ENCODE measurements at places on chromosomes 12 and 14.

DNA sequence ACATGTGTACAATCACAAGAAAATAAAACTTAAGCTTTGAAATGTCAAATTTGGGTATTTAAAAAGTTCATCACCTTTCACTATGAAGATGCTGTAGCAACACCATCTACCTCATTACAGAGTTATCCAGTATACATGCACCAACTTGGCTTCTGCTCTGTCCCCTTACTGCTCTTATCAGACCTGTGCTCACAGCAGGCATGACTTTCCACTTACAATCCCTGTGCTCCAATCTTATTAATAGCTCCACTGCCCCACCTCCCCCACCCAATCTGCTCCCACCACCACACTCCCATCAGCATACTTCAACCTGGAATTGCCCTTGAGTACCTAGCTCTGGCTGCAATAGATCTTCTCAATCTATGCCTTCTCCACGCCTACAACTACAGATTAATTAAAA lies 13.3 kb downstream of the GALC start:
- DNase-seq: no peak

DNA sequence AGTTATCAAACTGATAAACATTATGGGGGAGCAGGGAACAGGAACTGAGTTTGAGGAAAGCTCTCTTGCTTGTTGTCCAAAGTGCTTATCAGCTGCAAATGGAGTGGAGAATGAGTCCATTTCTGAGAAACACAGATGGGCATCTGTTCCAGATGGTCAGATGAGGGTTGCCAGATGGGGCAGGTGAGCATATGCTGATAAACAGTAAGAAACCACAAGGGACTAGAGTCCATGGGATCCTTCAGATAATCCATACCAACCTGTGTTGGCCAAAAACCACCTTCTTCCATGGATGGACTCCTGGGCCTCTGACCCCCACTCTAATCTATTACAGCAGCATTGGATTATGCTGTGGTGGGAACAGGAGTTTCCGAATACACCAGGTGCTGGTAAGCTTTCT lies 38.3 kb downstream of the GNS start:
- no peak for DNase-seq

- no peak for DNase-seq
Observed at GRCh38 chr12:67590149-67590790, 58.3 kb upstream of the DYRK2 start.

DNA sequence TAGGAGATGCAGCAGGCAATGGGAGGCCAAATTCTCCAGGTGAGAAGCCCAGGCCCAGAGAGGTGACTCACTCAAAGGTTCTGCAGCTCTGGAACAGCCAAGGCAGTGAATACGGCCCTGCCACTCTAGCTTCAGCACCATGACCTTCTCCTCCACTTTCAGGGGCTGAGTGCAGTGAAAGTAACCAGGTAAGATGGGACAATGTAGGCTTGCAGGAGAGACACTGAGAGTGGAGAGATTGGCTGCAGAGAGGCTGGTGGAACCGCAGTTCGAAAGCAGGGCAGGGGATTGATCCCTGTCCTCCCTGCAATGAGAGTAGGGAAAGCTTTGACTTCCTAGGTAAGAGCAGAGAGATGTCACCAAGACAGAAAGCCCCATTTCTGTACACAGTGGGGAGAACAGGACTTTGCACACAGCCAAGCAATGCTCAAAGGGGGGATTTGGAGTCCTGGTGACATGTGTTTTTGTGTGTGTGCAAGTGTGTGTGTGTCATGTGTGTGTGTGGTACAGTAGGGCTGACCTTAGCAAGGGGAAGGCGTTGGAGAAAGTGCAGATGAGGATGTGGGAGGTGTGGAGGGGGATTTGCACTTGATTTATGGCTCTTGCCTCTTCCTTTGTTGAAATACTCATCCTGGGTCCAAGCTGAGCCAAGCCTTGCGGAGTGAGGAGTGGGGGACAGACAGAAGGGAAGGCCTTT lies 12.7 kb downstream of the DHRS2 start:
- no peak for DNase-seq

GRCh38 chr14:49947506-49947905 lies 54.6 kb downstream of the ARF6 start:
- DNase-seq: no peak

- no peak for DNase-seq
Observed at GRCh38 chr12:55051197-55051947, 31.6 kb downstream of the NEUROD4 start.

GRCh38 chr12:129257524-129257923 lies 404.2 kb downstream of the GLT1D1 start:
- DNase-seq: no peak

Measured in right forelimb (tissue), 1 donor.